Inflammatory macrophage treated with lipopolysaccharide for 4 hours (primary cell): ENCODE measurements at places on chromosomes 4 and X.

- no peak for DNase-seq
Measured at GRCh38 chr4:17188547-17189400, 290.3 kb upstream of the LDB2 start.

DNA sequence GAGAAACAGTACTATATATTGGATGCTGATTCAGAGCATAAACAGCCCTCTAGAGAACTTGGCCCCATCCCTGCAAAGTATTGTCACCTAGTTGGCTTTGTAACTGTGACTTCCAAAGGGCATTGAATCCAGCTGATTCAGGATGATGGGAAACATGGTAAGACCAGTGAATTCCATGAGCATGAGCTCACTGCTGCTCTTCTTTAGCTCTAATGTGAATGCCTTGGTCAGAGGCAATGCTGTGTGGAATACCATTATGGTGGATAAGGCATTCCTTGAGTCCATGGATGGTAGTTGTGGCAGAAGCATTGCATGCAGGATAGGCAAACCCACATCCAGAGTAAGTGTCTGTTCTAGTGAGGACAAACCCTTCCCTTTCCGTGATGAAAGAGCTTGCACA, 365.6 kb upstream of the EDA2R start:
- DNase-seq, result no peak

DNA sequence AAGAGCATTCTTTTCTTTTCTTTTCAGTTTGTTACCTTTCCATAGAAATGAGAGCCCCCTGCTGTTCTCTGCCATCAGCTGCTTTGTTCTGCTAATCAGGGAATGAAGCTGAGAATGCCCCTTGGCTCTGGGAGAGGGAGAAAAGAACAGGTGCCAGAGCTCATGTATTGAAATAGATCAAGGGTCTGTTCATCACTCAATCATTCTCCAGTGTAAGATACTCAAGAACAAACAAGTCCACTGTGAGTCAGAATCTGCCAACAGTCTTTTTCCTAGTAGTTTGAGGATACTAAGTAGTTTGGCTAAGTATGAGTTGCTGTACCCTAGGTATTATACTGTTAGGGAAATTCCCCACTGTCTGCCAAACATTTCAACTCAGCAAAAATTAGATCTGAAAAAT, 144.3 kb downstream of the RTL3 start:
- DNase-seq, result no peak

DNA sequence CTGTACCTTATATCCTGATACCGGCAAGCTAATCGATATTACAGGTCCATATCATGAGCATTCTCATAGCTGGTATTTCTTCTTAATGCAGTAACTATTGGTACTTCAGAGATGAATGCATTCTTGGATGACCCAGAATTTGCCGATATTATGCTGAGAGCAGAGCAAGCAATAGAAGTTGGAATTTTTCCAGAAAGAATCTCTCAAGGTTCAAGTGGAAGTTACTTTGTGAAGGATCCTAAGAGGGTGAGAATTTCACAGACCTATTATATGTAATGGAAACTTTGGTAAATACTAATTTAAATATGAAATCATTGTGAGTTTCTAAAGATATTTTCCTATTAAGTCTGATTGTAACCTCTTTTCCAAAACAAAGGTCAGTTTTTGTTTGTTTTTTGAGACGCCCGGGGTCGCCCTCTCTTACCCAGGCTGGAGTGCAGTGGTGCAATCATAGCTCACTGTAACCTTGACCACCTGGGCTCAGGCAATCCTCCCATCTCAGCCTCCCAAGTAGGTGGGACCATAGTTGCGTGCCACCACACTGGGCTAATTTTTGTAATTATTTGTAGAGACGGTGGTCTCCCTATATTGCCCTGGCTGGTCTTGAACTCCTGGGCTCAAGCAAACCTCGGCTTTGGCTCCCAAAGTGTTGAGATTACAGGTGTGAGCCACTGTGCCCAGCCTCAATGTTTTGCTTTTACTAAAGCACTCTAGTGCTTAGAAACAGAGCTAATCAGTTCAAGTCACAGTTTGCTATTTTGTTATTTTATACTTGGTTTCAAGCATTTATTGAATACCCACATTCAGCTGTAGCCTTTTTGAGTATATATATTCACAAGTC, 18.6 kb downstream of the PI4K2B start:
- no peak for DNase-seq

DNA sequence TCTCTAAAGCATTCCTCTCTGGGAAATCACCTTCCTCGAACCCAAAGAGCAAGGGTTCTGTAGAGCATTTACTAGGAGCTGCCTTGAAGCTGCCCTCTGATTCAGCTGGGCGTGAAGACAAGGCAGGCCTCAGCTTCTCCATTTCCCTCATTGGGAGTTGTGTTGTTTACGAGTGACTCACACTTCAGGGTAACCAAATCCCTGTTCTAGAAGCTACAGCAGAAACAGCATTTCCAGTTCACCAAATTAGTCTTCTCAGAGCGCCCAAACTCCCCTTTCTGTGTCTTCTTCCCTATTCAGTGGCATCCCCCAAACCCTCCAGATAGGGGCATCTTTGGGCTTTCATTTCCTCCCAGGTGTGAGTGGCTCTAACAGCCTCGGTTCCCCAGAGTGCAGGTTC, 863 bp upstream of the XPNPEP2 start:
- peak; percentile 75 for DNase-seq

DNA sequence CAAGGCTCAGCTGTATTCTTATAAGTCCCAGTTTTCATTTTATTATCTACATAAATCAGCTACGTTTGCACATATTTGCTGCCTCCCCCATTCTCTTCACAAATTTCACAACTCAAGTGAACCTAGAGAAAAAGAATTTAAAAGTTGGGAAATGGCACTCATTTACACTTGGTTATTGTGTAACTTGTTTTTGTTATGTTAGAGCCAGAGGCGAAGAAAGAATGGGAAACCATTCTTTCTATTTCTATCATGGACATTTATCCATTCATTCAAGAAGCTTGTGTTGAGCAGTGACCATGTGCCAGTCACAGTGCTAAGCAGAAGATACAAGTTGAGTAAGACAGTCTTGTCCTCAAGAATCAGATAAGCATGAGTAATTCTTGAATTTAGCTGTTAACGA, 13.5 kb downstream of the LIAS start:
- no peak for DNase-seq

GRCh38 chrX:8242431-8243020, 71.5 kb upstream of the VCX2 start:
- no peak for DNase-seq

DNA sequence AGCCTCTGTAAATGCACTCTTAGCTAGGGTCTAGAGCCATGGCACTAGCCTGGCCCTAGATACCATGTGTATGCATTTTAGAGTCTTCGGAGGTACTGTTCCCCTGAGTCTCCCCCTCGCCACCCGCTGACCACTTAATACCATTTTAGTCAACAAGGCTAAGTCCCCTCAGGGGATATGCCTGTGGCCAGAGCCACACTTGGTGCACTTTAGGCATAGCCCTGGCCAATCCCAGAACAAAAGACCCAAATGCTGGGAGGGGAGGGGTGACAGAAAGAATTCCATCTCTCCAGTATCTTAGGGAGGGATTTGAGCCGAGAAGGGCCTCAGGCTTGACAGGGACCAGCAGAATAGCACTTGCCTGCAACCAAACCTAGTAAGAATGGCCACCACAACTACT, 28.6 kb upstream of the BCORL1 start:
- no peak for DNase-seq

- DNase-seq, result no peak
Measured at GRCh38 chr4:38169524-38169923, 209.3 kb downstream of the PTTG2 start.

GRCh38 chr4:99586797-99587196, 12.2 kb downstream of the MTTP start:
- no peak for DNase-seq

DNA sequence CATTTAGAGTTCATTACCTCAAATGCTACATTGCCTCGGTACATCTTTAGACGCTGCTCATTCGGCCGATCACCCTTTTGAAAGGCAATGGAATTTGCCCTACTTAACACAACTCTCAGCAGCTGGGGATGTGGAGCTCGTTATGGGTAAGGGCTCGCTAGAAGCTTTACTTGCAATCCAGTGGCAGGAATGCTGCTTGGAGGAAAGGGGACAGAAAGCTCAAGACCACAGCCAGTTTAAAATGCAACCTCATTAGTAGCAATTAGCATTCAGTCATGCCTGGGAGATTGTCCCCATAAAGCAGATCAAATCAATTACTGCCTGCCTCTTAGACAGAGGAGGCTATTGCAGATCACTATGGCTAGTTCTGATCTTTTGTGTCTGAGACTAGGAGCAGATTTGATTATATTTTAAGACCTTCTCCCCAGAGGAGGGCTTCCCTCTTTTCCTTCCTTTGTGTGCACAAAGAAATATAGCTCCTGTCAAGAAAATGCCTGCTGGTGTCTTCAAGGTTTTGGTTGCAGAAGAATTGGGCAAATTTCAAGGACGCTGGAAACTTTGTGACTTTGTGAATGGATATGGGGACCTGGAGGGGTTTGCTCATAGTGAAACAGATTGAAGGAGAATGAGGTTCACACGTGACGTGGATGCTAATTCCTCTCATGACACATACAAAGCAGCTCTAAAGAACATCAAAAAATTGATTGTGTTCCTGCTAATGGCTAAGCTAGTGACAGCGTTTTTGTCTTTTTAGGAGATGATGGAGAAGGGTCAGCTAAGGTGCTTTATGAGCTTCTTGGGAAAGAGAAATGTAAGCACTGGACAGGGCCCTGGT, 237.5 kb upstream of the GLRA2 start:
- DNase-seq, result no peak
